GM20000 (cell line): ENCODE measurements at places on chromosomes 12 and 14.

GRCh38 chr12:110245369-110245772, 35.7 kb upstream of the ATP2A2 start:
- DNase-seq = peak; percentile 52

DNA sequence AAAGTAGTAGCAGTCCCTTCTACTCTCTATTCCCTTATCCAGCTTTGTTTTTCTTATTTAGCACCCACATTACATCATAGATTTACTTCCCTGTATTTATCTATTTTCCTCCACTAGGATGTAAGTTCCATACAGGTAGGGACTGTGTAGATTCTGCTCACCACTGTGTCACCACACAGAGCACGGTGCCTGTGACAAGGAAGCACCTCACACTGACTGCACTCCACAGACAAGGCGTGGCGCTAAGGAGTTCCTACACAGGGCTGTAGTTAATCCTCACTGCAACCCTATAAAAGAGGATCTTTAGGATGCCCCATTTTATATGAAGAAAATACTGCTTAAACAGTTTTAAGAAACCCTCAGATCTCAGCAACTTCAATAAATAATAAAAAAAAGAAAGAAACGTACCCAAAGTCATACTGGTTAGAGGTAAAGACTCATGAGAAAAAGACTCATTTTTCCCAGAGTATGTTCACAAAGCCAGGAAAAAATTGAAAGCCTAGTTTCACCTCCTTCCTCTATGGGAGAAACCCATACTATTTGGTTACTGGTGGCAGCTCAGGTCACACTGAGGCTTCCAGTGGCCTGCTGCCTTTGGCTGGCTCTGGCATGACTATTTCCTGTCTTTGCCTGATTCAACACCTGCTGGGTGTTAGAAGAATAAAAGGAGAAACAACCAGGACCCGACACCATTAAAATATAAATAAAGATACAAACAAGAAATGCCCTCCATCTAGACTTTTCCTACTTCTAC, 36.9 kb downstream of the RAD9B start:
- no peak for DNase-seq

- DNase-seq = no peak
Observed at GRCh38 chr12:57603815-57604453, 690 bp upstream of the DTX3 start.

GRCh38 chr14:52883658-52884057, 67.2 kb downstream of the FERMT2 start:
- DNase-seq = no peak

DNA sequence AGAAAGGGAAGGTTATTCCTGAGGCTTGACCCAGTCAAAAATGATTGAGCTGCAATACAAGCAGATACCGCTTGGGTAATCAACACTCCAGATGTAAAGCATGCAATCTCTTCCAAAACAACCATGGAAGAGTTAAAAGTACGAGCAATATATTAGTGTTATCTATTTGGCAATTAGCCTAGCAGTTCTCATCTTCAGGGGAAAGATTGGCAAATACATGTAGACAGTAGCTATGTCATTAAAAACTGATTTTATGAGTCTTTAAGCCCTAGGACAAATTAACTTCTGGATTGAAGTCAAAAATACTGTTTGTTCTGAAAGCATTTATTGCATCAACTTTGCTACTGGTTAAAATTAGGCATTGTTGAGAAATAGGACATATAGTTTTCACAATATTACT, 9.3 kb upstream of the GYS2 start:
- DNase-seq = no peak

- no peak for DNase-seq
Observed at GRCh38 chr12:70994217-70994788, 73.8 kb upstream of the PTPRR start.

GRCh38 chr14:68380329-68380741, 412.5 kb downstream of the ZFP36L1 start:
- DNase-seq = peak; percentile 32

DNA sequence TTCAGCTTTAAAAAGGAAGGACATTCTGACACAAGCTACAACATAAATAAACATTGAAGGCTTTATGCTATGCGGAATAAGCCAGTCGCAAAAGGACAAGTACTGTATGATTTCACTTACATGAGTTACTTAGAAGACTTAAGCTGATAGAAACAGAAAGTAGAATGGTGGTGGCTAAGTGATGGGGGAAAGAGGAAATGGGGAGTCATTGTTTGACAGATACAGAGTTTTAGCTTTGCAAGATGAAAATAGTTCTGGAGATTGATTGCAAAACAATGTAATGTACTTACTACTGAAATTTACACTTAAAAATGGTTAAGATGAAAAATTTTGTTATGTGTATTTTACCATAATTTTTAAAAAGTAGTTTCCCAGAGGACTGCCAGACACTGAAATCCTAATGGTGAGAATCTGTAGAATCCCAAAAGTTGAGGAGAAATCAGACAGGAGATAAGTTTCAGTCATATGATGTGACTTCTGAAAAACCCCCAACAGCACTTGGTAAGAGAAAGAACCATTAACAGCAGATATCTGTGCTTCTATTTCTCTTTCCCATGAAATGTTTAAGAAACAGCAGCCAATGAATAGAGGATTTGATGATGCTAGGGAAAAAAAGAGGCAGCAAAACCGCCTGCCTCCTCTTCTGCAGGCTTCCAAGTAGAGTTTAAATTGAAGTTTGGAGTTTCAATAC, 16.6 kb upstream of the CLEC2A start:
- DNase-seq = peak; percentile 74

GRCh38 chr12:89707703-89708564, 704 bp downstream of the ATP2B1 start:
- DNase-seq = peak; percentile 41

- no peak for DNase-seq
Observed at GRCh38 chr12:40959041-40959440, 229.1 kb upstream of the PDZRN4 start.

DNA sequence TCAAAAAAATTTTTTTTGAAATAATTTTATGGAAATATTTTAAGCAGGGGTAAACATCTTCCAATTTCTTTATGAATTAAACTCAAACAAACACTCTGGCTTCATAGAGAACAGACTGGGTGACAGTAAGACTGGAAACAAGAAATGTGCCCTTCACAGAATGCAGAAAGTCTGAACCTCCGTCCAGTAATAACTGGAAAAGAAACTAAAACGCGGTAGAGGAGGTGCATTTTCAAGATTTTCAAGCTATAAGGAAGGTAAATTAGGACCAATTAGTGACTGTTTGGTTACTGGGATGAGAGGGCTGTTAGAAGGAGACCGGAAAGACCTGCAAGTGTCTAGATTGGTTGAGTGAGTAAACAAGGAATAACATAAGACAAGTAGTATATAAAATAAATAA, 245.7 kb downstream of the CEP128 start:
- no peak for DNase-seq

DNA sequence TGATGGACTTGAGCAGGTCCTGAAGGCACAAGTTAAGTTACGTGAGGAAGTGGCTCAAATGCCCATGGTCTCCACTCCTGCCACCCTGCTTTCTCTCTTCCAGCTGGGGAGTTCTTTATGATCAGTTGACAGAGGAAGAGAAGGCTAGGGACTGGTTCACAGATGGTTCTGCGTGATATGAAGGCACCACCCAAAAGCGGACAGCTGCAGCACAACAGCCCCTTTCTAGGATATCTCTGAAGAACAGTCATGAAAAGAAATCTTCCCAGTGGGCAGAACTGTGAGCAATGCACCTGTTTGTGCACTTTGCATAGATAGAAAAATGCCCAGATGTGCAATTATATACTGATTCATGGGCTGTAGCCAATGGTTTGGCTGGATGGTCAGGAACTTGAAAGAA, 162.4 kb upstream of the FSCB start:
- no peak for DNase-seq

DNA sequence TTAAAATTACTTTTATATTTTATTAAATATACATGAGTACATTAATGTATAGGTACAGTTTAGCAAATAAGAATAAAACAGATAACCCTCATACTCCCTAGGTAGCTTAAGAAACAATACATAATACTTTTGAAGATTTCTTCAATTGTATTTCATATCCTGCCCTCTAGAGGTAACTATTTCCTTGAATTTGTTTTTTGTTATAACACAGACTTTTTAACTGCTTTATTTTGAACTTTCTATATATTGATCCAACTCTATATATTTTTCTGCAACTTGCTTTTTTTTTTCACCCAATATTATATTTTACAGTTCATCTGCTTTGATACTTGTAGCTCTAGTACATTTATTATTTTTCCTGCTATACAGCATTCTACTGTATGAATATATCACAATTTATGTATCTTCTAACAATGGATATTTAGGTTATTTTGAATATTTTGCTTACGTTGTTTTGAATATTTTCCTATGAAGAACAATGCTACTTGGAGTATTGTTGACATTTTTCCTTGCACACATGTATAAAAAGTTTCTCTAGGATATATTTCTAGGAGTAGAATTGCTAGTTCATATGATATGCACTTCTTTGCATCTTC, 72.8 kb upstream of the ABCD2 start:
- no peak for DNase-seq

- no peak for DNase-seq
Observed at GRCh38 chr14:103196716-103197115, 73.5 kb downstream of the TNFAIP2 start.

GRCh38 chr14:98192946-98193345, 1079.1 kb downstream of the BCL11B start:
- DNase-seq = no peak

GRCh38 chr12:1013618-1014489, 22.8 kb downstream of the ERC1 start:
- no peak for DNase-seq
